ENCODE measurements at places on chromosomes 5 and 9.

DNA sequence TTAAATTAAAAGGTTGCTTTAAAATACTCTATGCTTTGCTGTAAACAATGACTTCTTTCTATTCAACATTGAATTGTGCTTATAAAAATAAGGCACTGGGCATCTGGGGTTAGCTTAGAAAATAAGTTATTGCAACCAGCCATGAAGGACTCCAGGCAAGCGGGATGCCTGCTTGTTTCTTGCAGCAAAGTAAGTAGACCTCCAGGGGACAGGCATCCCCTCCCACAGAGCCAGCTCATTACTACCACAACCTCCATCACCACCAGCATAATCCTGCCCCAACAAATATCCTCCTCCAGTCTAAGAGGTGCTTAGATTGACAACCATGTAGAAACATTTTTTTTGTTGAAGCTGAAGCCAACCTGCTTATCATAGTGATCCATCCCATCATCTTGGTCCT, 190.4 kb downstream of the TARS1 start:
- DNase-seq, result no peak

DNA sequence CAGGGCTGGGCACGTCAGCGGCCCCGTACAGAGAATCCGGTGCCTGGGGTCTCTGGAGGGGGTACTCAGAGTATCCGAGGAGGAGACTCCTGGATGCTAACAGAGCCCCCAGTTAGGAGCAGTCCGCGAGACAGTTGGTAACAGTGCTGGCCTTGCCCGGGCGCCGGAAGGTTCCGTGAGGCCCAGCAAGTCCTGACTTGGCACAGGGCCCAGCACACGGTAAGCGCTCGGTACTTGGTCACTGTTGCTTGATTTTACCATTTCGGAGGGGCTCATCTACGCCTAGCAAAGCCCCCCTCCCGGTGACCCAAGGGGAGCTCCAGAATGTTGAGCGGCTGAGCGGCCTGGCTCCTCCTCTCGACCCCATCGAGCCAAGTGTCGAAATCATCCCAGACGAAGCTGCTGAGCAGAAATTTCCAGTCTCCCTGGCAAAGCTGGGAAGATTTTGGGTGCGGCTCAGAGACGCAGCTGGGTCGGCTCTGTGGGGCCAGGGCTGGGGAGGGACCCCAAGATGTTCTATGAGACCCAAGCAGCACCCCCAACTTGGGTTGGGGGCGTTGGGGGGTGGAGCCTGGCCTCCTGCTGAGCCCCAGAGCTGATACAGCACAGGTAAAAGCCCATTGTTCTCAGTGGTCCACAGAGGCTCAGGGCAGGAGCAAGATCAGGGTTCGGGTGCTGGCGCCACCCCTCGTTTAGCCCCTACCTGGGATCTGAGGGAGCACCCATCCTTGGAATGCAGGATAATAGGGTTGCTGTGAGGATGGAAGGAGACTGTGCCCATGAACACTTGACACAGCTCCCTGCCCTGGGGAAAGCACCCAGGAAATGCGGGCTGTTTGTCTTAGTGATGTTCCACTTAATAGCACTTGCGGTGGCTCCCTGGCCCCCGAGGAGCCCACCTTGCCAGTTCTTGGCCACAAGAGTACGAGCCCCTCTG, 137.2 kb downstream of the C9orf50 start:
- DNase-seq, result peak; percentile 86

DNA sequence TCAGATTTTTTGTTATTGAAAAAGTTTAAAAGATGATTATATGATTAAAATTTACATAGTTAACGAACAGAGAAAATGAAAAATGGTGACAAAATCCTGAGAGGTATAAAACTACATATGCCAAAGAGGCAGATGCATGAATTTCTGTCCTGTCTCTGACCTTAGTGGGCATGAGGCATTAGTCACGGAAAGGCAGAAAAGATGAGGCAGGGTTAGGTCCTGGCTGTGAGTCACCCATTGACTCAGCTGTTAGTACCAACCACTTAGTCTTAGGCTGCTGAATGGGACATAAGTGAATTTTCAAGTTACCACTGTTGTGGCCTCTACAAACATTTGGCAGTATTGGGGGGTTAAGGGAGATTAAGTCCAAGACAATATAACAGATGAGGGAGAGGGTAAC, 33.1 kb downstream of the RASA1 start:
- DNase-seq, result peak; percentile 92

GRCh38 chr9:112002847-112003457, 106.3 kb downstream of the UGCG start:
- DNase-seq, result peak; percentile 87

DNA sequence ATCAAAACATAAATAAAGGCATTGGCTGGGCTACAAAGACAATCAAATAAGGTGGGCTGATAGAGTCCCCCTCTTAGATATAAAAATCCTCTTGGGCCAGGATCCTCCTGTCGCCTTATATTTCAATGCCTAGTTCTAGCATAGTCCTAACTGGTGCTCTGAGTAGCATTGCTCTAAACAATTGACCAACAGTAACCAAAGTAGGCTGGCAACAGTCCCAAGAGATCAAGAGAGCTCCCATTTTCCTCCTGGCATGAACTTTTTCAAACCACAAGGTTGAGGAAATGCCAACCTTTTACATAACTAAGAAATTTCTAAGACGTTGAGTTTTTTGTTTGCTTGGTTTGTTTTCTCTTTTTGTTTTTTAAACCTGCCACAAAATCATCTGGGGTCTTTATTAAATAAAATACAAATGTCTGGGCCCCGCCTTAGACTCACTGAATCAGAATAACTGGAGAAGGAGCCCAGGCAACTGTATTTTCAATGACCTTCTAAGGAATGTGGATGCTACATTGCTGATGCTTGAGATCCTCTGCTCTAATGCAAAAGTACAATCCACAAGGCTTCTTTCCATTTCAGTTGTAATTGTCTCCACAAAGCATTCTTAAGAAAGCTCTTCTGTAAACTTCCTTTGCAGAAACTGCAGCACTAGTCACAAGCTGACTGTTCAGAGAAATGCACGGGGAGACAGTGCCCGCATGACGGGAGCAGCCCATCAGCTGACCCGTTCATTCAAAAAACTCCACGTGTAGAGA, 2.9 kb downstream of the SLC45A2 start:
- no peak for DNase-seq

DNA sequence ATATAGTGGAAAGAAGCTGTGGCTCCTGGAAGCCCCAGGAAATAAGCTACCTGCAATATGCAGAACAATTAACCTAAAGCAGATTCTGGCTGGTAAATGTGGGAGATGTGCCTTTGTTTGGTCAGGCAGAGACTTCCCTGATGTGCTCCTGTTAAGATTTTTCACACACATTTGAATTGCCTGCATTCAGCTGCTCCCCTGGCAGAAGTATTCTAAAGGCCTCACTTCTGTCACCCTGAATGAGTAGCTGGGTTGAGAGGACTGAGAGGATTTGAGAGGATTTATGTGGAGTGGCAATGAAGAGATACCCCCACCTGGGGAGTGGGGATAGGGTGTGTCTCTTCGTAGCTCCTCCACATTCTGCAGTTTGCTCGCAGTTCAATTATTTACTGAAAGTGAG, 130.5 kb downstream of the ST8SIA4 start:
- DNase-seq, result no peak

DNA sequence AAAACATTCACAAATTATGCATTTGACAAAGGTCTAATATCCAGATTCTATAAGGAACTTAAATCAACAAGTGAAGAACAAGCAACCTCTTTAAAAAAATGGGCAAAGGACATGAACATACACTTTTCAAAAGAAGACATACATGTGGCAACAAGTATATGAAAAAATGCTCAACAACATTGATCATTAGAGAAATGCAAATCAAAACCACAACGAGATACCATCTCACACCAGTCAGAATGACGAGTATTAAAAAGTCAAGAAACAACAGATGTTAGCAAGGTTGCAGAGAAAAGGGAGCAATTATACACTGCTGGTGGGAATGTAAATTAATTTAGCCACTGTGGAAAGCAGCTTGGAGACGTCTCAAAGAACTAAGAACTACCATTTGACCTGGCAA, 38.9 kb upstream of the TNFSF15 start:
- DNase-seq, result no peak

DNA sequence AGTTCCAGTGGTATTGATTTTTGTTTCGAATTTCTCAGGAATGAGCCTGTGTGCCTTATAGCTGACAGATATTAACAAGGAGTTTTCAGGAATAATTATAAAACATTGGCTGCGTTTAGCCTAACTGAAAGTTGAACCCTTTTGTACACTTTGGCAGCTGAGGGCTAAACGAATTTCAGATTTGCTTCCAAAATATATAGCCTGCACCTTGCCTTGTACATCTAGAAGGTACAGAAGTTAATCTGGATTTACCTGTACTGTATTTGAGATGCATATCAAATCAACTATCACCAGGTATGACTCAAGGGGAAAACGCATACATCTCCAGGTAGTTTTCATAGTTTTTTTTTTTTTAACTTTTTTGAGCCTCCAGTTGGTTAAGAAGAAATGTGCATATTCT, 1.9 kb upstream of the MSX2 start:
- DNase-seq, result no peak

- peak; percentile 17 for DNase-seq
These were observed 588.3 kb downstream of the BNC2 start for GRCh38 chr9:16282216-16282615.

- peak; percentile 78 for DNase-seq
These were observed 9.3 kb downstream of the PRR7 start for GRCh38 chr5:177455661-177456590.

DNA sequence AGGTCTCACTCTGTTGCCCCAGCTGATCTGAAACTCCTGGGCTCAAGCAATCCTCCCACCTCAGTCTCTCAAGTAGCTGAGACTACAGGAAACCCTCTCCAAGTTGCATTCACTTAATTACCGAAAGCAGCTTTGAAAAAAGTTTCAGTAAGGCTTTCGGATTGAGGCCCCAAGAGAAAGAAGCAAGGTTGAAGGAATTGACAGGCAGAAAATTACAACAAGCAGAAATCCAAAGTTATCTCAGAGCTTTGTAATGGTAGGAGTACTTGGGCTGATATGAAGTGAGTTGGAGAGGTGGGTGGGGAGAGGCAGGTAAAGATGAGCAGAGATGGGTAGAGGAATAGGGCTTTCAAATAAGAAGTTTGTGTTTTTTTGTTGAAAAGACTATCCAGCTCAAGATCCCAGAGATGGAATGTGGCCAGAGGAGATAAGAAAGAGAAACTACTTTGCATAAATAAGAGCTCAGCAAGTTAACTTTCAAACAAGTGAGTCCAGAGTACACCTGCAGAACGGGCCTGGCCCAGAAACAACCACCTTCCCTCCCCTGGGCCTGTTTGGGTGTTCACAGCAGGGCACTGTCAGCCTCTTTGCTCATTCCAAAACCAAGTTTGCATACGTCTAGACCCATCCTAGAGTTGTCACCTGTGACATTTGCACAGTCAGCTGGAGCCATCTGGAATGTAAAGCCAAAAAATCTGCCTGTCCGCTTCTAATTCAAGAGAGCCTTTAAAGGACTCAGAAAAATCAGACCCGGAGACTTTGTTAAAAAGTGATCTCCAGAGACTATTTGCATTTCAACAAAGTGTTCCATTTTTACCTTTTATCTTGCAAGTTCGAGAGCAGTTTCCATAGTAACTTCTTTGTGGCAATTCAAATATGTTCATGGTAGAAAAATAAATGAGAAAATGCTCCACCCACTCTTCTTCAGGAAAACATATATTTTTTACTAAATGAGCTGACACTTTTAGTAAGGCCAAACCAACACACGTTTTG, 2.2 kb upstream of the CLINT1 start:
- no peak for DNase-seq

GRCh38 chr5:155938051-155938450, 388.9 kb upstream of the SGCD start:
- DNase-seq, result no peak

GRCh38 chr9:136571531-136571930, 25.7 kb upstream of the NOTCH1 start:
- DNase-seq, result no peak

DNA sequence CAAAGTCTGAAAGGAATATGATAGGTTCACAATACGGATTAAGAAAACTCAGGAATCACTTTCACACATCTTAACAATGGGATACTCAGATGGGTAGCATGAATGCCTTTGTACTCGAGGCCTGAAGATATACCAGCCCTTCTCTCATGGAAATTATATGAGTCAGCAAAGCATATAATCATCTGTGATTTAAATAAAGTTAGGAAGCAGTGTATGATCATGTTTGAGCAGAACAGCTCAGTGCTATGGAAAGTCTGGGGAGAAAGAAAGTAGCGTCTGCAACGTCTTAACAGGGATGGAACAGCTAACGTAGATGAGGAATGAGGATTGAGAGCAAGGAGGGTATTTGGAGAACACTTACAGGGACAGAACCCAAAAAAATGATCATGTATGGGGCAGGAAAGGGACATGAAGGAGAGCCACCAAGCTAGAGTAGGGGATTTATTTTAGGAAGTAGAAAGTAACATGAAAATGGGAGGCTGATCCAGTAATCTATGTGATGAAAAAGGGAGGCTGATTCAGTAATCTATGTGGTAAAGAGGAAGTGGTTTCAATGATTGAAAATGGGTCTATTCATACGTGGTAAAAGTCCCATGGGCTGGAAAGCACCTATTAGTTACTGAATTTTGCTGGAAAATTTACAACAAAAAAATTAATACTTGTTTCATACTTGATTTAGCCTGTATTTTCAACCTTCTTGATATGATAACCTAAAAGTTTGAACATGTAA, 85.9 kb downstream of the GNA14 start:
- no peak for DNase-seq

DNA sequence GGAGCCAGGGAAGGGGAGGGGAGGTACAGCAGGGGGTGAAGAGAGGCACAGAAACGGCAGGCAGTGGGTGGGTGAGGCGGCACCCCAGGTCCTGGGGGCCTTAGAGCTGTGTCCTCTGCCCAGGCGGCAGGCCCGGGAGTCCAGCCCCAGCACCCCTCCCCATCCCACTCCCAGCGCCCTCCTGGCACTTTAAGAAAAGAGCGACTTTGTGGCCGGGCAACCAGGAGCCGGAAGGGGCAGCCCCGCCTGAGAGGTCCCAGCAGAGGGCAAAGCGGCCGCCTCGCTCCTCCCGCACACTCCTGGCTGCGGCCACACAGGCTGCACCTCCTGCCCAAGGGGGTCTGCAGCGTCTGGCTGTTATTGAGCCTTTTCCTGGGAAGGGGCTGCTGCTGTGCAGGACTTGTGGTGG, 42.6 kb downstream of the NACC2 start:
- peak; percentile 47 for DNase-seq

DNA sequence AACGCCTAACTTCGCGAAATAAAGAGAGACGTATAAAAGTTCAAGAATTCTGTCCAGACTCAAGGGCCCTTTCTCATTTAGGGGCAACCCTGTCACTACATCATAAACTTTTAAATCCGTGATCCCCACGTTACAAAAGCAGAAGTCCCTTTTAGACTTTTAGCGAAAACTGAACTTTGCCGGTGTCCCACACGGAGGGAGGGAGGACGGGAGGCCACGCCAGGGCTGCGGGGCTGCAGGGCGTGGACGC, 515 bp upstream of the F2R start:
- DNase-seq, result no peak
